ENCODE measurements at places on chromosomes 7 and 10.

- DNase-seq: no peak
Measured at GRCh38 chr7:17617380-17617779, 318.9 kb downstream of the AHR start.

DNA sequence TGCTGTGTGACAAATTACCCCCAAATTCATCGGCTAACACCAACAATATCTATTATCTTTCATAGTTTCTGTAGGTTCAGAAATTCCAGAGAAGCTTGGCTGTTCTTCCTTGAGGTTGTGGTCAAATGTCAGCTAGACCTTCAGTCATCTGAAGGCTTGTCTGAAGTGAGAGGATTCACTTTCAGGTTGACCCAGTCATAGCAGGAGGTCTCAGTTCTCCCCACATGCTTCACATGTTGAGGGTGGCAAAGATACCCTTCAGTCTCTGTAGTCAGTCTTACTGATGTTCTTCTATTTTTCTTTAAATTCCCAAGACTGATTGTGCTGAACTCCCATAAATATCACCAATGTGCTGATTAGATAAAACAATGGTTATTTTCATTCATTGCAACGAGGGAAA lies 1692.0 kb downstream of the REEP3 start:
- no peak for DNase-seq

- DNase-seq: no peak
Measured at GRCh38 chr10:130515670-130516069, 379.5 kb downstream of the GLRX3 start.

DNA sequence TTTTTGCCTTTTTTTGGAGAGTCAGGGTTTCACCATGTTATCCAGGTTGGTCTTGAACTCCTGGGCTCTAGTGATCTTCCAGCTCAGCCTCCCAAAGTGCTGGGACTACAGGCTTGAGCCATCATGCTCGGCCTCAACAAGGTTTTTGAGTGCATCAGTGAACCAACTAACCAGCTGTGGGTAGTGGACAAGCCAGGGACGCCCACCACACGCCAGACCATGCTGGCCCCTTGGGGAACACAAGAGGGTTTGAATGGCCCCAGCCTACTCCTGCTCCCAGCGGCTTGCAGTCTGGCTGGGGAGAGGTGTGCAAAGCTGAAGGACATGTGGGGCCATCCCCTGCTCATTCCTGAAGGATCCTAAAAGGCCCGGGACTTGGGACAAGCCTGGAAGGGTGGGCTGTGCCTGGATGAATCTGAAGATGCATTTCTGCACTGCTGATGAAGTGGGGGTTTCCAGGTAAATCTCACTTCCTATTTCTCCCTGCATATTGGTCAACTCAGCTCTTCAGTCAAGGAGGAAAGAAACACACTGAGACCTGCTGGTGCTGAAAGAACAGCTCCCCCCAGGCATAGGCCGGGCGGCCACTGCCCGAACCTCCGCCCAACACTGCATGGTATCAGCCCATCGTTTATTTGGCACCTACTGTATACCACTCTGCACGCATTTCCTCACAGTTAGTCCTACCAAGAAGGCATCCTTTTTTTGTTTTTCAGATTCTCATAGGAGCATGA lies 6.9 kb downstream of the MMD2 start:
- no peak for DNase-seq

- no peak for DNase-seq
Measured at GRCh38 chr7:46386428-46387399, 465.6 kb upstream of the IGFBP3 start.

DNA sequence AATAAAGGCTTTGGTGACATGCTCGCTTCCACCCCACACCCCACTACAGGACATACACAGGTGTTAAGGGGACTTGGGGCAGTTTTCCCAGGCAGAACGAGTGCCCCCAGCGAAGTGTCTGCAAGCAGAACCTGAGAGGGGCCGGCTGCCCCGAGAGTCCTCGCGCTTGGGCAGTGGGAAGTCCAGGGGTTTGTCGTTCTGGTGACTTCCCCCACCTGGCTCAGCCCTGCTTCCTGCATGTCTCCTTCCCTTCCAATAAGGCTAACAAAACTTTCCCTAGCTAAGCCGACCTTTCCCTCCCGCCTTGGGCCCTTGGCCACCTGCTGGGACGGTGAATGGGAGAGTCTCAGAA lies 916 bp downstream of the VWA2 start:
- DNase-seq: no peak

DNA sequence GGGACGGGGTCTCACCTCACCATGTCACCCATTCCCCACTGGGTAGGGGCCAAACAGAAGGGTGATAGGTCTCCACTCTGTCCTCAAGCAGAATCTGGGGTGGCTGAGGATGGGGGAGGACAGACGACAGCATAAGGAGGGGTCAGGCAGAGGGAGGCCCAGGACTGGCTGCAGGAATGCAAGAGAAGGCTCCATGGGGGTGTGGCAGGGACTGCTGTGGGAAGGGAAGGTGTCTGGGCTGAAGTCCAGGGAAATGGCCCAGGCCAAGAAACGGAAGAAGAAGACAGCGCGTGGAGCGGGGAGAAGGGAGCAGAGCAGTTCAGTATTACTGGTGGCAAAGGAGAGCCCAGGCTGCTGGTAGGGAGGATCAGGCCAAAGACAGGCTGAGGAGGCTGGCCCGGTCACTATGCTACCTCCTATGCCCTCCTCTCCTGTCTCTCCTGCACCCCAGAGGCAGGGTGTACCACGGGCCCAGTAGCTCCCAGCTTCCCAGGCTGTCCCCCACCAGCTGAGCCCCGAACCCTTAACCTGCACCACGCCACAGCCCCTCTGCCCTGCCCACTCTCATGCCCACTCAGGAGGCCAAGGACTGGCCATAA lies 60.9 kb downstream of the GRB10 start:
- no peak for DNase-seq

- no peak for DNase-seq
Measured at GRCh38 chr10:125720002-125720382, 483 bp downstream of the EDRF1 start.

- no peak for DNase-seq
Measured at GRCh38 chr7:156017916-156018700, 205.8 kb upstream of the SHH start.

DNA sequence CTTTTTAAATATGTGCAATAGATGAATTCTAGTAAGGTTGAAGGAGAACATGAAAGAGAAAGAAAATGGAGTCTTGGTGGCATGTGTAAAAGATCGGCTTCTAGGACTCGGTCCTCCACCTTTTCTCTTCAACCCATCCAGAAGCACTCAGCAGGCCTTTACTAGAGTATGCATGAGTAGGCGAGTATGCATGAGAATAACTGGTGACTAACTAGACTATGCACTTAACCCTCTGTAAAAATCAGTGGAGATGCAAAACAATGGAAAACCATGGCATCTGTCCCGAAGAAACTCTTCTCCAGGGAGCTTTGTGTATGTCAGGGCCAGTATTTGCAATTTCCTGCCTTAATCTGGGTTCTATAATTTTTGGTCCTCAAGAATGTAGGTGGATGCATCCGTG lies 40.0 kb upstream of the GRB10 start:
- no peak for DNase-seq

- no peak for DNase-seq
Measured at GRCh38 chr10:124601016-124601415, 139.4 kb downstream of the LHPP start.

- no peak for DNase-seq
Measured at GRCh38 chr10:31004611-31005193, 27.0 kb downstream of the ZNF438 start.

DNA sequence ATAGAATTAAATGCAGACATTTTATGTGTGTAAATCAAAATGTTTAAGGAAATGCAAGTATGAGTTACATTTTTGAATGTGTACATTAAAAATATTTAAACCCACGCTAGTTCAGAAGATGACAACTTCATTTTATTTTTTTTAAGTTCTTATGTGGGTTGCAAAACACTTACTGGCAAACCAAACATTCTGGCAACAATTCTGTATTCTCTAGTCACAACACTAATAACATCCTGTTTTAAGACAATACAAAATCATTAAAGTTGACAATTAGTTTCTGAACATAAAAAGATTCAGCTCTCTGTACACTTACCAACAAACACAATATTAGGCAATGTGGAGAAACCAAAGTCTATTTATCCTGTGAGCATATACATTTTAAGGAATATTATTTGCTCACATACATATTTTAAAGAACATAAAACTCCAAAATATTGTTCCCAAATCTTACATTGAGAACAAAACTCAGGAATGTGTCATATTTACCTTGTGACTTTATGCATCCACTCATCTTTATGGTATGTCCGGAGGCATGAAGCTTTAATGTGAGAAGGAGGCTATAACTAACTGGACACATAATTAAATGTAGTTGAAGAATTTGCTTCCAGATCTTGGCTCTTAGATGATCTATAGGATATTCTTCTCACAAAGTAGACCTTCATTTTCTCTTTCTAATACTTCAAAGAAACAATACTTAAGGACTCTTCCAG lies 134.7 kb downstream of the DGKB start:
- DNase-seq: no peak

DNA sequence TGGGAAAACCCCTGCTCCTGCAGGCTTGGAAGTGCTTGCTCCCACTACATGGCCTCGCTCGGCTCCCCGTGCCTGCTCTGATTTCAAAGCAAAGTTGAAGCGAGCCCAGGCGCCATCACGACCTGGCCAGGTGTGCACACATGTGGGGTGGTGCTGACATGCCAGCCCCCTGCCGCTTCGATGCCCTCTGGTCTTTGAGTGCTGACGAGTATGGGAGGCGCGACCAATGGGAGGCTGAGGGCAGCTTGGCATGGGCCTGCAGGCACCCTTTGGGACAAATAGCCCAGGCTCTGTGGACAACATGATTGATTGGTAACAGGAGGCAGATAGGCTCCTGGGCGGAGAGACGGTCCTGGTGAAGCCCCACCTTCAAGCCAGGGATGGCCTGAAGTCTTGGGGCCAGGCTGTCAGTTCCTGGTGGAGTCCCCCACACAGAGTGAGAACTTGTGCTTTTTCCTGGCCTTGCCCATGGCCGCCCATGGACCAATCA lies 252.4 kb upstream of the SEMA3A start:
- DNase-seq: no peak

GRCh38 chr7:55053651-55054571 lies 35.1 kb downstream of the EGFR start:
- peak; percentile 56 for DNase-seq

GRCh38 chr7:39294022-39294421 lies 272.2 kb upstream of the YAE1 start:
- peak; percentile 4 for DNase-seq

DNA sequence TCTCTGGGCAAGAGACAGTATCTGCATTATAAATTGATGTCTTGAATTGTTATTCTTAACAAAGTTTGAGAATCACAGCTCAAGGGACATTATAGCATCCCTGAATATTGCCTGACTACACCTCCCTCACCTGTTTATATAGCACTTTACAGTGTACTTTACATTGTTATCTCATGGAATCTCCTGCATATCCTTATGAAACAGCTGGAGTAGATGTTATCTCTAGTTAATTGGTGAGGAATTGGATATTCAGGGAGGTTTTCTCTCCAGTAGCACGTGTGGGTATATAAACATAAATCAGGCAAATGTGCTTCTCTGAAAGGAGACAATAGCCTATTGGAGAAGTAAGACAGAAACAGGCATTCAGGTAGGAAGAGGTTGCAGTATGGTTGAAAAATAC lies 117.2 kb downstream of the SRI start:
- no peak for DNase-seq

- DNase-seq: no peak
Measured at GRCh38 chr10:14815681-14816080, 22.2 kb downstream of the CDNF start.

- DNase-seq: no peak
Measured at GRCh38 chr7:99748846-99749579, 14.0 kb upstream of the CYP3A7 start.

DNA sequence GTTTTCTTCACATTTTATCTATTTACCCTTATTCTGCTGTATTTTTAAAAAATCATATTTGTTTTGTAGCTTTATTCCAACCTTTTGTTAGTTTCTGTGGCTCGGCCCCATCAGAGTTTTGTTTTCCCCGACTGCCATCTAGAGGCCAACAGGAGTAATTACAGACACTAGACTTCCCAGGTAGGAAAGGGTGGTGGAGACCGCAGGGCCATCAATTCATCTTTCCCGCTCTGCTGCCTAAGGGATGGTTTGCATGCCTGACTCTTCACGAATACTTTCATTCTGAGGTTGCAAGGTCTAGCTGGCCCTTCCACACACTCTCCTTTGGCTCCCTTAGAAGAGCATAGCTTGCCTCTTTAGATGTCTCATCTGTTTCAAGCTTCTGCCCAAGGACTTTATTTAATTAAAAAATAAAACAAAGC lies 38.3 kb downstream of the LYZL2 start:
- DNase-seq: peak; percentile 39

GRCh38 chr7:65731562-65732035 lies 141.3 kb upstream of the VKORC1L1 start:
- no peak for DNase-seq

DNA sequence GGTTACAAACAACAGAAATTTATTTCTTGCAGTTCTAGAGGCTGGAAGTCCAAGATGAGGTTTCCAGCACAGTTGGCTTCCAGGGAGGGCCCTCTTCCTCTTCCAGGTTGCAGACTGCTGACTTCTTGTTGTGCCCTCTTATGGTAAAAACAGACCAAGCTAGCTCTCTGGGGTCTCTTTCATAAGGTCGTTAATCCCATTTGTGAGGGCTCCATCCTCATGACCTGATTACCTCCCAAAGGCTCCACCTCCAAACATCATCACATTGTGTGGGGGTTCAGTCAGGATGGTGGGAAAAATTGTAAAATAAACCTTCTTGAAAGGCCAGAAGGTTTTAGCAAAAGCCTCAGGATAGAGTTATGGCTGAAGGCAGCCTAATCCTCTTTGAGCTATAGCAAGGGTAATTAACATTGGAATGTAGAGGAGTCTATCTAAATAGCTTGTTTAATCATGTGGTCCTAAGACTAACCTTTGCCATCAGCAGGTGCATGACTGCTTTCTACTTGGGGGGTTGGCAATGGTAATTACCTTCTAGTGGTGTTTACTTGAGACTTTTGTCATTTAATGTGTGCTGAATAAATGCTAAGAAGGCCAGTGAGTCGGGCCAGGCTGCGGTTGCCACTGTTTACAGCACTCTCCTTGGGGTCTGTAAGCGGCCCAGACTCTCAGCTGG lies 80.8 kb downstream of the PPP1R17 start:
- no peak for DNase-seq

DNA sequence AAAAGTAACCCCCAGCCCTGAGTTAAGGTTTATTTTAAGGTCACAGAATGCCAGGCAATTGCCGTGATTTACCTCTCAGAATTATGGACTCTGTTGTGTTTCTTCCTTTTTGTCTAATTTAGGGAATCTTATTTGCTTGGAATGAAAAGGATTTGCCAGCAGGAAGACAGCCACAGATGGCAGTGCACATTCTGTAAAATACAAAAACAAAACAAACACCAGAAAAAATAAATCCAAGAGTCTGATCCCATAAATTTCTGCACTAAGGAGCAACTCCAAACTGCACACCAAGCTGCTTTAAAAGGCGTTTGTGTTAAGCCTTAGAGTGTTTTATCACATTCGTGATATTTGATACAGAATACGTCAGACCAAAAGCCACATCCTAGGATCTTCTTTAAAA lies 199.0 kb upstream of the C7orf33 start:
- DNase-seq: no peak

Measured in skin of body (tissue), 3 donors.